ENCODE measurements at places on chromosomes 5 and 9.

DNA sequence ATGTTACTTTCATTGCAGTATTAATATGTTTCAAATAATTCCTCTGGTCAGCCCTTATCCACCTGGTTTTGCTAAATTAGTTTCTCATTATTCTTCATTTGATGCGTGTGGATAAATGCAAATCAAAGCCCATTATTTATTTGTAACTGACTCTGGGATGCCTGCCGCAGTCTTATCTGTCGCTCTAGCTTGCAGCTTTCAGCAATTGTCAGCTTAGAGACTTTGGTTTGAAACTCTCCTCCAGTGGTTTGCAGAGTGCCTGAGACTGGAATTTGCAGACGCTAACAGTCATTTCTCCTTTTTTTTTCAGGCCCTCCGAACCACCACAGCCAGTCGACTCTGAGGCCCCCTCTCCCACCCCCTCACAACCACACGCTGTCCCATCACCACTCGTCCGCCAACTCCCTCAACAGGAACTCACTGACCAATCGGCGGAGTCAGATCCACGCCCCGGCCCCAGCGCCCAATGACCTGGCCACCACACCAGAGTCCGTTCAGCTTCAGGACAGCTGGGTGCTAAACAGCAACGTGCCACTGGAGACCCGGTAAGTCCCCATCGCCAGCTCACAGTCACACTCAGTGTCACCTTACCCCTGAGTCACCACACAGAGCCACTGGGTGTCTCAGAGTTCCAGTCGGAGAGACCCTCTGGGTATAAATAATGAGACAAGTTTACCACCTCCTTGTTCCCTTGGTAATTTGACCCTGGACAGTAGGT lies 339.0 kb upstream of the WWC1 start:
- DNase-seq, result no peak

- no peak for DNase-seq
These were observed 669.1 kb upstream of the CDH6 start for GRCh38 chr5:30524428-30524827.

- no peak for DNase-seq
These were observed 174.3 kb downstream of the EFNA5 start for GRCh38 chr5:107496466-107496865.

GRCh38 chr5:55691265-55692105 lies 20.6 kb downstream of the SLC38A9 start:
- no peak for DNase-seq

GRCh38 chr9:3682186-3682585 lies 156.4 kb upstream of the RFX3 start:
- DNase-seq, result no peak

- no peak for DNase-seq
These were observed 12.2 kb upstream of the MEGF9 start for GRCh38 chr9:120726484-120726883.

GRCh38 chr5:76546497-76547102 lies 76.6 kb downstream of the F2RL2 start:
- DNase-seq, result no peak

DNA sequence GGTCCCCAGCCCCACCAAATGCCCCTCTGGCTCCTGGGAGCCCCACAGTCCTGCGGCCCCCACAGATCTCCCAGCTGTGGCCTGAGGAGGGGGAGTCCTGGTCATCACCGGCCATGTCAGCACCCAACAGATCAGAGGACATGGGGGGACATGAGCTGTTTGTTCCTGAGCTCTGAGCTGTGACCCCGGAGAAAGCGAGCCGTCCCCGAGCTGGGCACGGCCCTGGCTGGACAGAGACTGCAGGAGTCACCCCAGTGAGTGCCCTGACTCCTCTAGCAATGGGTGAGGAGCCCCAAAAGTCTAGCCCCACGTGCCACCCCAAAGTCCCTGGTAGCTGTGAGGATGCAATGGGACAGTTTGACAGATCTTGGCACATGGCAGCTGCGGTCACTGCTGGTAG lies 25.7 kb downstream of the CCDC187 start:
- DNase-seq, result no peak

DNA sequence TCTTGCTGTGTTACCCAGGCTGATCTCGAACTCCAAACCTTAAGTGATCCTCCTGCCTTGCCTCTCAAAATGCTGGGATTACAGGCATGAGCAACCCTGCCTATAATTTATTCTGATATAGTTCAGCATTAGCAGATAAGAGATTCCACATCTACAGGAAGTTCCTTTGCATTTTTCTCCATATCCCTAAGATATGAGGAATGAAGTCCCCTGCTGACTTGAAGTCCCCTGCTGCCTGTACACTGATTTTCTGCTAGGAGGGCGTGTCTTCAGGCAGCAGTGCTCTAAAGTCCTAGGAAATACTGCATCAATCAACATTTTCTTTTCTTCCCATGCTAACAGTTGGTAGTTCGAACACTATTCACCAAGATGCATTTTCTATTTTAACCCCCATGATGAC lies 105.8 kb downstream of the ARHGAP26 start:
- DNase-seq, result no peak
